ENCODE measurements at places on chromosomes 12 and 14.

GRCh38 chr12:11834104-11834812 lies 184.8 kb downstream of the ETV6 start:
- DNase-seq, result no peak

DNA sequence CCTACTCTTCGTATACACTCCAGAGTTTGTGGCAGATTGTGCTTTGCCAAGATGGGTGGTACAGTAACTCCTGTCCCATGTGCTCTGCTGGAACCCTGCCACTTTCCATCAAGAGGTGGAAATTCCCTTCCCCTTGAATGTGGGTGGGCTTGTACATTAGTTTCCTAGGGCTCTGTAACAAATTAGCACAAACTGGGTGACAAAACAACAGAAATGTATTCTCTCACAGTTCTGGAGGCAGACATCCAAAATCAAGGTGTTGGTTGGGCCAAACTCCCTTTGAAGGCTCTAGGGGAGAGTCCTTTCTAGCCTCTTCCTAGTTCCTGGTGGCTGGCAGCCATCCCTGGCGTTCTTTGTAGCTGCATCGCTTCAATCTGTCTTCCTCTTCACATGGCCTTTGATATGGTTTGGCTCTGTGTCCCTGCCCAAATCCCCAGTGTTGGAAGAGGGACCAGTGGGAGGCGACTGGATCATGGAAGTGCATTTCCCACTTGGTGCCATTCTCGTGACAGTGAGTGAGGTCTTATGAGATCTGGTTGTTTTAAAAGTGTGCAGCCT lies 117.5 kb downstream of the VRK1 start:
- no peak for DNase-seq

DNA sequence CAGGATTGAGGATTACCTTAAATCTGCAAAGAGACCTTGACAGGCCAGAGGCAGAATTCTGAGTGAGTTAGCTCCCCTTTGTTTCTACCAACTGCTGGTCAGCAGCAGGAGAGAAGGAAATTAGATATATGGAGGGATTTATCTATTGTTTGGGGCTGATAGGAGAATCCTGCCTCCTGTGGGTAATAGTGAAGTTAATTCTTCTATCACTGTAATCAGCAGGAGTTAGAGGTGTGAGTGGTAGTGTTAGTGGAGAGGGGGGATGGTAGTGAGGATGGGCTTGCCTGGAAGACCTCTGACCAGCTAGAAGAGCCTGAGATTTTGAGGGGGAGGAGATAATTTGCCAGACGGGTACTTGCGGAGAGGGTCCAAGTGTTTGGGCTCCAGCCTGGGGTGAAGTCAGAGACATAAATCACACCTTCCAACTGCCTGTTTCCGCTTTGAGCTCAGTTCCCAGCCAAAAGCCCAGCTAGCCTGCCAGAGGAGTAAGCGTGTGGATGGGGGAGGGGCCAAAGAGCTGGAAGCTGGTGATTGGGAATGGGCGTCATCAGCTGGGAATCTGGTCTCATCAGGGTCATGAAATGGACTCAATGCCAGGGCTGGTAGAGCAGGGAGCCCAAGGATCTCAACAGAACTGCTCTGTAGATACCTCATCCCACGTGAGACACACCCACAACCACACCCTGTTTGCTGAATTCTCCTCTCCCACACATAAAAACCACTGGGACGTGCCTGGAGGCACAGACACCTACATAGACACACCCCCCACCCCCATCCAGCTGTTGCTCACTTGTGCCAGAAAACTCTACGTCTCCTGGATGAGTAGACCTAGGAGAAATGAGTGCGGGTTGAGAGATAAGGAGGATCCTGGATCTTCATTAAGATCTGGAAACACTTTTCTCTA lies 13.1 kb upstream of the ITGA5 start:
- DNase-seq, result no peak

DNA sequence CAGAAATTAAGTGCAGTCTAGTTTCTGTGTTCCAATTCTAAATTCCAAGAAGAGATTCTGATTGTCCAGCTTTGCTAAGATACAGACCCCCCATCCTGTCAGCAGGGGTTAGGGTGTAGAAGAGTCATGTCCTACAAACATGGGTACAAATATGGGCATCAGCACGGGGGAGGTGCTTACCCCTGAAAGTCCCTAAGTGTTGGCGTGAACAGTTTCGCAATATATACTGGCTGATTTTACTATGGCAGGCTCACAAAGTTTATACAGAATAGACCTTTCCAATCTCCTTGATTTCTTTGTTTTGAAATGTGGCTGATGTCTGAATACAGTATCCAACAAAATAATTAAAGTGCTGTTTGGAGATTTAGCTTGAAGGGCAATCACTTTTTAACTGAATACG lies 71.6 kb upstream of the PPM1H start:
- no peak for DNase-seq

DNA sequence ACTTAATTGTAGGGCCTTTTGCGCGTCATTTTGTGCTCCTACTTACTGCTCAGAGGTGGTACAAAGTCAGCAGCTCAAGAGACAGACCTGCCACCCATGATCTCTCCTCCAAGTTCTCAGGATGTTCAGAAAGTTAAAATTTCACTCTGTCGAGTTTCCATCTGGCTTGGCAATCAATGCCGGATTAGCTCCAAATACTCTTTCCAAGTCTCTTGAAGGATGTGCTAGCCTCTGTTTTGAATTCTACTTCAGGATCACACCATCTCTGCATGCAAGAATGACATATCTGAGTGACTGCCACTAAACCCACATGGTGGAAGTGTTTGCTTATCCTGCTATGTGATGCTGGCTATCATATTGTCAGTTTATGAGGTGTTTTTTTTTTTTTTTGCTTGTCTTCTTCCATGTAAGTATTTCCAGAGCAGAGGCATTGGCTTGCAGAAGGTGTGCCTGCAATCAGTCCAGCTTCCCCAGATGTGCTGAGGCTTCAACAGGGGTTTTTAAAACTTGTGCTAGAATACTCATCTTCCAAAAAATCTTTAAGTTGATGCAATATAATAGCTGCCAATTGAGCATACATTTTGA lies 125.6 kb downstream of the RGS6 start:
- DNase-seq, result no peak

DNA sequence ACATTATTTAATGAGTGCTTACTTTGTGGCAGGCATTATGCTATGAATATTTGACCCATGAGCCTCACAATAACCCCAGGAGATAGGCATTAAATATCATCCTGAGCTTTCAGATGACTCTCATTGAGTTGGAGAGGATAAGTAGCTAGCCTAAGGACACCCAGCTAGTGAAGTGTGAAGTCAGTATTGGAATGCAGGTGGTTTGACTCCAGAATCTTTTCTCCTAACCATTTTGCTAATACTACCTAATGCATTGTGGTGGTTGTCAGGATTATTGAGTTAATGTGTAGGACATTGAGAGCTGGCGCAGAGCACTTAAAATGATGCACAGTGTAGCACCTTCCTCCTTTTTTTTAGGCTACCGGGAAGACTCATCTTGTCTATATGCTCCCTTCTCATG lies 3.8 kb upstream of the CDKL1 start:
- no peak for DNase-seq
